ENCODE measurements at places on chromosomes 1 and 21.

- DNase-seq: no peak
Measured at GRCh38 chr1:62111084-62111483, 83.6 kb upstream of the L1TD1 start.

GRCh38 chr1:152565115-152565514, 1.5 kb downstream of the LCE3E start:
- DNase-seq: no peak

DNA sequence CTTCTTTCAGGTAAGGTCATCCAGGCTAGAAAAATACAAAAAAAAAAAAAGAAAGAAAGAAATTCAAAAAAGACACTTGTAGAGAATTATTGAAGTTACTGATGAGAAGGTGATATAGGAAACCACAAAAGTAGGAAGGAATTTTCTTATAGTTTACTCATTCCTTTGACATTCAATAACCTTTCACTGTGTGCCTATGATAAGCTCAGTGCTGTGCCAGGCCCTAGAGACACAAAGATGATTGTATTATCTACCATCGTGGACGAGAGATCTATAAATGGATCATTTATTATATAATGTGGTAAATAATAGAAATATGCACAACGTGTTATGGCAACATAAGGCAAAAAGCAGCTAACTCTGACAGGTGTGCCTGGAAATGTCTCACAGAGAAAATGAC, 109.6 kb upstream of the NGF start:
- DNase-seq: no peak

GRCh38 chr1:23100074-23100748, 68.4 kb downstream of the LUZP1 start:
- no peak for DNase-seq

DNA sequence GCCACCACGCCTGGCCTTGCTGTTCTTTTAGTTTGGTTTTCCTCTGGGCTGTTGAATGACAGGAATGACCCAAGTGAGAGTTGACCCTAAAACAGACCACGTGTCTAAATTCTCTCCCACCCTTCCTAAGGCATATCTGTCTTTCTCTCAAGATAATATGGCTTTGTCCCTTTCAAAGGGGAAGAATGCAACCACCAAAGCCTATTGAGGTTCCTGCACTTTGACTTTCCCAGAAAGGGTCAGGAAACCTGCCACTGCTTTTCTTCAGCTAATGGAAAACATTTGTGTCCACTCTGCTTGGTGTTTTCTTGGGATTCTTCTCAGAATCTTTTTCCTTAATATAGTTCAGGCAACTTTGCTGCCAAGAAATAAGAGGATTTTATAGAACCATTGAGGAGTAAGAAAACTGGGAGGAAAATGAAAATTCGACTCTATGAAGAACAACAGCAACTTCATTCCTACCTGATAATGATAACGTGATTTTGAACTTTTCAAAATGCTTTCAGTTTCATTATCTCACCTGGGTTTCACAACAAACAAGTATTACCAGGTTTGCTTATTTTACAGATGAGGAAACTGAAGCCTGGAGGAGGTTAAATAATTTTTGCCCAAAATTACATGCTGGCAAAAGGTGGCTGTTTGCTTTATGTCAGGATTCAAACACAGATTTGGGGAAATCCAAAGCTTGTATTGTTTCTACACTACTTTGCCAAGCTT, 6.9 kb downstream of the PLPP3 start:
- DNase-seq: no peak

DNA sequence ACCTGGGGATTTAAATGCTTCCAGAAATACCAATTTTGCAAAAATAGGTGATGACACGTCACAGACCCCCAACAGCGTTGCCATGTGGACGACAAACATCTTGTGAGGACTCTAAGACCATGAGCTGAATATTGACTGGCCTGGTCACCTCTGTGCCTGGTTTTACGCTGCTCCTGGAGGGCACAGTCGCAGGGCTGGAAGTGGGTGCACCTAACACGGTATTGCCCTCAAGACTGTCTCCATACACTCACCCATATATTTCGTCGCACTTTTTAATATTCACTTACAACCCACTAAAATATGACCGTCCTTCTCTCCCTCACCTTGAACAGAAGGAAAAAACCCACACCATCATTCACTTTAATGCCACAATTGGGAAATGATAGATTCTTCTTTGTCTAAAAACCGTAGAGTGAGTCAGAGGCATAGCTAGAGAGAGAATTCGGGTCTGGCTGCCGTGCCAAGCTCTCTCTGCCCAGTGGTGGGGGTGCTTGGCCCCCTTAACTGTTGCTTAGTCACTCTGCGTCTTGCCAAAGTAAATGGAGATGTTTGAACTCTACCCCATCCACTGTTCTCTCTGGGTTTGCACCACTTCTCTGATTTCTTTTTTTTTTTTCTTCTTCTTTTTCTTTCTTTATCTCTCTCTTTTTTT, 40.8 kb upstream of the UTS2 start:
- no peak for DNase-seq

GRCh38 chr21:44487831-44488230, 32.5 kb downstream of the LRRC3 start:
- DNase-seq: peak; percentile 13

DNA sequence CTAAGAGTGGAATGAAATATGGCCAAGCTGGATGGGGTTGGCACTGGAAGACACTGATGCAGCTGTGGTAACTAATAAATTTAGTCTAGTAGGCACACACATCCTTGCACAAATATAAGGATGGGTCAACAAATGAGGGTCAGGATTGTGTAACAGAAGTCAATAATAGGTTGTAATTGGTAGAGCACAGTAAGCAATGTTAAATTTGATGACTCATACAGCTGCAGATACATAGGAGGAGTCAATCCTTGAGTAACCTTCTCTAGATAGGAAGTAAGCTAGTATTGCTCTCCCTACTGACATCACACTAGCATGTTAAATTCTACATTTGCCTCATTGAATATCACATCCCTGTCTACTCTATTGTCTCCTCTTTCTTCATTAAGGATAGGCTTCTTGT, 332.1 kb downstream of the PTPRC start:
- DNase-seq: no peak

DNA sequence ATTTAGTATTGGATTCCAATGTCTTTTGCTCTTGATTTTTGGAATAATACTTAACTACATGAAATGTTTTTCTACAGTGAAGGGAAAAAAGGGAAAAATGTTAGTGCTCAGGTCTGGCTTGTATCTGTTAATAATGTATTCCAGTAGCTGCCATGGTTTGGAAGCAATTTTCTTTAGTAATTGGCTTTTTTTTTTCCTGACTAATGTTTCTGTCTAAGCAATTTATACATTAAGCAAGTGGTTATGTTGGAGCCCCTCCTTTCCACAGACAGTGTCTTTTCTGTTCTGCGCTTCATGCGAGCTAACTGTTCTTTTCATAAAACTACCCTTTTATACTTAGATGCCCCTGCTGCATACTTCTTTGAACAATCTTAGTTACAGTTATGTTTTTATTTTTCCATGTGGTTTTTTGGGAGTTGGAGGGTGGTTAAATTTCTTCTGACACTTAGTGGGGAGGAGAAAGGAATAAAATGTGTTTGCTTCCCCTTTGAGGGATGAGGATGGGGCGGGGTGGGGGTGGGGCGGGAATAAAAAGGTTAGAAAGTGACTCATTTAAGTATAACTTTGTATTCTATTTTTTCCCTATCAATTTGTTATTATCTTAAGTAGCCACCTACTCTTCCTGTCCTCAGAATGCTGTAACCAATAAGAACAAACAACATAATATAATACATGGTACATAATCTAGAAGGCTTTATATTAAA, 83.1 kb downstream of the CLIC4 start:
- DNase-seq: peak; percentile 48

GRCh38 chr1:28537457-28538199, 15.3 kb upstream of the TRNAU1AP start:
- no peak for DNase-seq

- DNase-seq: peak; percentile 48
Measured at GRCh38 chr1:217747156-217747769, 116.1 kb downstream of the SPATA17 start.

GRCh38 chr21:33844104-33844889, 71.3 kb downstream of the ATP5PO start:
- no peak for DNase-seq

DNA sequence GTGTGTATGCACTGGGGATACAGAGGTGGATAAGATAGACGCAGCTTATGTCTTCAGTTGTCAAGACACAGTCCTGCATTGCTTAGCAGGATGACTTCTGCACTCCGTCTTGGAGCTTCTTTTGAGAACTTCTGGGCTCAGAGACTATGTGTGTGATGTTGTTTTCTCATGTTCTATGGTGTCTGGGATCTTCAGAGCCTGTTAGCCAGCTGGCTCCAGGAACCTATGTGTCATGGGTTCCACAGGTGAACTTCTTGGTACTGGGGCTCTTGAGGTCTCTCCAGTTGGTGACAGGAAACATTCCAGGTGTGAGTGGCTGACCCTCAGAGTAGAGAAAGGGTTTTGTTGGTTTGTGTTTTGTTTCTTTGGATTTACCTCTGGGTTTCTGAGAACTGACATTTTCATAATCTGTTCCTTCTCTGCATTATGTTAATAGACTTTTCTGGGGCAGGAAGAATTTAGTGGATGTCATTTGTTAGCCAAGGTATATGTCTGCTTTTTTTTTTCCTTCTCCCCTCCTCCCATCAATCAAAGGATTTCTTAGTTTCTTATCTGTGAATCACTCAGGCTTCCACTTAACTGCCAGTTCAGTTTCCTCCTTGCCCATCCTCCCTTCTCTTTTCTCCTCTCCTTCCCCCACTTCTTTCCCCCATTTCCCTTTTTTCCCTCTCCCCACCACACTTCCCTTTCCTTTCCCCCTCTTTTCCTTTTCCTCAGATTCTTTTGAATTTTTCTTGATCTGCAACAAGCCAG, 18.1 kb downstream of the FGGY start:
- no peak for DNase-seq

- peak; percentile 45 for DNase-seq
Measured at GRCh38 chr1:91166106-91166712, 144.4 kb upstream of the ZNF644 start.

Data from COLO829 (cell line).